Putamen (tissue), 1 donor: ENCODE measurements at places on chromosomes 5 and 9.

DNA sequence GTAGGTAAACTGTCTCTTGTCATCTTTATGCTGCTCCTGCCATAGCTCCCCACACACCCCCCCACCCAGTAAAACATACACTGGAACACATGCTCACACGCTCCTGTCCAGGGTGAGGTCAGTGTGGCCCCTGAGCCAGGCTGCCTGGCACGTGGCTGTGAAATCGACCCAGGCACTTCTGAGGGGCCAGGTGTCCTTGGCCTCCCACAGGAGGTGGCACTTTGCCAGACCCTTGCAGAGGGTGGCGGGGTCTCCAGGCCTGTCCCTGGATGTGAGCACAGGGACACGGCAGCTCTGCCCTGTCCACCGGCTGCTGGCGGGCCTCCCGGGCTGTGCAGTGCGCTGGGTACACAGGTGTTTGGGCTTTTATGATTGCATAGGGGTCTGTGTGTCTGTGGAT, 10.0 kb upstream of the CRB2 start:
- DNase-seq = no peak

- no peak for DNase-seq
Observed at GRCh38 chr9:84062538-84062937, 81.9 kb downstream of the RMI1 start.

DNA sequence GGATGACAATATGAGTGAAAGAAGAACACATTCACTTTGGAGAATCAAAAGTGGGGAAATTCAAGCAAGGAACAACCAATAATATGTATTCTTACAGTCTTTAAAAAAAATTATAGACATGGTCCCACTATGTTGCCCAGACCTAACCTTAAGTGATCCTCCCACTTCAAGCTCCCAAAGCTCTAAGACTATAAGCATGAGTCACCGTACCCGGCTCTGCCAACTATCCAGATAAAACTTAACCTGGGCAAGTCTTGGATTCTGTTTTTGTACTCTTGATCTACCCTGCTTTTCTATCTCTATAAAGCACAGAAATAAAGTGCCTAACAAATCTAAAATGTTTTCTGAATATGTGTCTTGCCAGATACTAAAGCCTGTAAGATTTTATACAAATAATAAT, 30.9 kb downstream of the CEMIP2 start:
- no peak for DNase-seq

GRCh38 chr9:85332487-85332886, 409.3 kb downstream of the AGTPBP1 start:
- peak; percentile 4 for DNase-seq

- no peak for DNase-seq
Observed at GRCh38 chr5:5350101-5350500, 72.4 kb upstream of the ICE1 start.

GRCh38 chr9:70159630-70160029, 99.1 kb upstream of the SMC5 start:
- DNase-seq = no peak

DNA sequence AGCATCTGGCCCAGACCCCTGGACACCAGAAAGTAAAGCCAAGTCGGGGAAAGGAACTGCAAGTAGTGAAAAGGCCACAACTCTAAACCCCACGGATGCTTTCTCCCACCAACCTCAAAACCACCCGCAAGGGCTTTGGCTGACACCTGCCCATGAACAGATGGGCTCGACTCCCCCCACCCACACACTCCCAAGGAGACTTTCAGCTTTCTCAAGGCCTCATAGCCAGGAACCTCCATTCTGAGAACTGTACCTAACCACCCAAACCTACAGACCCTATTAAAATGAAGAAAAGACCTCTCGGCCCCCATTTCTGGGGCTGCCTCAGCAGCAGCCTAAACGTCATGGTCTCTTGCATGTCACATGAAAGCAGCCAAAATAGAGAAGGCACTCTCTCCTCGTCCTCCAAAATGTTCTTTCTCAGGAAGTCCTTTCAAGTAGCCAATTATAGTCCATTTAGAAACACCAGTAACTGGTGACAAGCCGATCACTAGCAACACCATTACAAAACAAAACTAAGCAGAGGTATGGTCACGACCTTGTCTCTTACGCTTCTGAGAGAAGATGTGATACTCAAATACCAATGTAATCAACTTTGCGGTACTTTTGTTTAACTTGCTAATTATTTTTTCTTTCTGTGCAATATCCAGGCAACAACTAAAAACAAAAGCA, 2.9 kb downstream of the B4GALT1 start:
- DNase-seq = no peak

- DNase-seq = no peak
Observed at GRCh38 chr9:137437691-137438590, 3.2 kb downstream of the ENTPD8 start.

DNA sequence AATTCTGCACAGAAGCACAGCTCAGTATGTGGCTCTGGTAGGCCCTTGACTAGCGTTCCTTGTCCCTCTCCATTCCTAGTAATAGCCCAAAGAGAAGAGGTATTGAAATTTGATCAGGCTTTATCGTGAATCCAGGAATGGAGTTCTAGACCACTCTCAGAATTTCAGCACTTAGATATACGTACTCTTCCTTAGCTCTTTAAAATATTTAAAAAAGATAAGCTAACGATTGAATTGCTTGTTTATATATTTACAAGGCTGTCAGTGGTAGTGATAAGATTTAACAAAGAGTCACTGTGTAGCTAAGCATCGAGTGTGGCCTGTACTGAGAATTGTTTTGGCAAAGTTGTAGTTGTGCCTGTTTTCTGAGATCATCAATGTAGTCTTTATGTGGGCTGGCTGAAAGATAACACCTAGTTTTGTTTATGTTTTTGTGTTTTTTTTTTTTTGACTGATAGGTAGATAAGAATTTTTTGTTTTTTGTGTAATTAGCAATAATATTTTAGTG, 2.5 kb downstream of the KIAA1958 start:
- peak; percentile 44 for DNase-seq
